Lower lobe of right lung (tissue), 2 donors: ENCODE measurements at places on chromosomes 3 and 15.

DNA sequence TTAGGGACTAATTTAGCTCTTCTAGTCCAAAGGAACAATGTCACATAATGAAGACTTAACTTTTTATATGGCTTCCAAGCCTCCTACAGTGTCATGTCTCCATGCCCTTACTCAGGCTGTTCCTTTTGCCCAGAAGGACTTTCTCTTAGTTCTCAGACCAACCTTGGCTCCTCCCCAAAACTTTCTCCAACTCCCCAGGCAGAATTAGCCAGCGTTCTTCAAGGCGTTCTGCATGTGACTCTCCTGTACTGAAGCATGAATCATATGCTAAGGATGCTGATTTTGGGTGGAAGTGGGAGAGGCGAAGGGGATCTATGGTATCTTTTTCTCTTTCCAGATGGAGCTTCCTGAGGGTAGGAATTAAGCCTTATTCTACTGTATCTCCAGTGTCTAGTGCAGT is 335.1 kb upstream of the ICE2 start:
- no peak for DNase-seq
- H3K27me3 ChIP-seq, result no peaks in the 10 kb centered on the region
- H3K27ac ChIP-seq, result no peak overlapping the region
- H3K4me3 ChIP-seq, result no peak overlapping the region

DNA sequence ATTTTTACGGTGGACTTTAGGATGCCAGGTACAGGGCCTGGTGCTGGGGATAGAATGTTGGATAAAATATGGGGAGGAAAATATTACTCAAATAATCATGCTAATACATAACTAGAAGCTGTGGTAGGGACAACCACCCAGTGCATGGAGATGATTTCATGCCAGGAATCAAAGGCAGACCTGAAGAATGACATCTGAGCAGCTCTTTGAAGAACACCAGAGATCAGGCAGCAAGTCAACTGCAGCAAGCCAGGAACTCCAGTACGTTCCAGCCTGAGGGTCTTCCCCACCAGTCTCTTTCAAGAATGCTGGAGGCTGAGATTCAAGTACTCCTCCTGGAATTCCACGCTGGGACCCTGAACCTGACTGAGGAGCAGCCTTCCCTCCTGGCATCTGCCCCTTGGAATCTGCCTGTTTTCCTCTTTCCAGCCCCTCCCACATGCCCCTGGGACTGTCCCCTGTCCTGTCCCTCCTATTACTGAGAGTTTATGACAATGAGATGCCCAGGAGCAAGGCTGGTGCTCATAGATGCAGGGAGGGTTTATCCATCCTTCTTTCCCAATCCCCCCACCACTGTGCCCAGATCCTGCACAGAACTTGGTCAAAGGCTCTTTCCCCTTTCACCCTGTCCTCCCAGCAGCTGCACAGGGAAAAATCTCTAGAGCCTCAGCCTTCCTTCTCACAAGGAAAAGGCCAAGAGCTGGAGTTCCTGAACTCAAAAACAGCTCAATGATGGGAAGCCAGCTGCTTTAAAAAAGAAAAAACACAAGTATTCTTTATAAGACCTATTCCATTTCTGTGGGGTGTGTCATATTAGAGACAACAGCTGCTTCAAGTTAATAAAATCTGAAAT is 68.0 kb downstream of the PDZRN3 start:
- H3K36me3 ChIP-seq, result no peaks in the 10 kb centered on the region
- H3K27me3 ChIP-seq, result no peaks in the 10 kb centered on the region
- no peak for DNase-seq
- H3K27ac ChIP-seq, result no peak overlapping the region
- no peak overlapping the region for H3K4me3 ChIP-seq

- H3K4me1 ChIP-seq, result no peaks in the 10 kb centered on the region
- no peak overlapping the region for H3K4me3 ChIP-seq
- no peak for DNase-seq
Measured at GRCh38 chr3:19455546-19455945, 307.2 kb downstream of the KCNH8 start.

DNA sequence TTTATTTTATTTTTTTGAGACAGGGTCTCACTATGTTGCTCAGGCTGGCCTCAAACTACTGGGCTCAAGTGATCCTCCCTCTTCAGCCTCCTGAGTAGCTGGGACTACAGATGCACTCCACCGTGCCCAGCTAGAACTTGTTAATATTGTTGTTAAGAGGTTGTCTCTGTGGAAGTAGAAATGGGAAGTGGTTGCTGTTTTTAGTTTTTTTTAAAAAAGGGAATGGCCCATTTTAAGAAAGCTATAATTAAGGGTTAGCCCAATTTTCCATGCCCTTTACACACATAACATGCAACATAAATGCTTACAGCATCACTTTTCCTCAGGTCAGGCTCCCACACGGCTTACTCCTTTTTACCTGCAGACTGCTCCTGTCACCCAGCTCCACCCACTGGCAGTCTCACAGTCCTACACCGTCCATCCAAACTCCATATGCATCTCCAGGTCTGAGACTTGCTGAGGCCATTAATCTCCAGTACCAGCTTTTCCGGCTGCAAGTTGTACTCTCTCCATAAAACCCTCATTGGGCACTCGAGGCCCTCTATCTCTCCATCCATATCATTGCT is 19.8 kb downstream of the MORC1 start:
- H3K36me3 ChIP-seq, result no peaks in the 10 kb centered on the region
- H3K4me1 ChIP-seq, result no peaks in the 10 kb centered on the region
- H3K27me3 ChIP-seq, result no peaks in the 10 kb centered on the region
- no peak for DNase-seq
- H3K4me3 ChIP-seq, result no peak overlapping the region
- H3K27ac ChIP-seq, result no peak overlapping the region

DNA sequence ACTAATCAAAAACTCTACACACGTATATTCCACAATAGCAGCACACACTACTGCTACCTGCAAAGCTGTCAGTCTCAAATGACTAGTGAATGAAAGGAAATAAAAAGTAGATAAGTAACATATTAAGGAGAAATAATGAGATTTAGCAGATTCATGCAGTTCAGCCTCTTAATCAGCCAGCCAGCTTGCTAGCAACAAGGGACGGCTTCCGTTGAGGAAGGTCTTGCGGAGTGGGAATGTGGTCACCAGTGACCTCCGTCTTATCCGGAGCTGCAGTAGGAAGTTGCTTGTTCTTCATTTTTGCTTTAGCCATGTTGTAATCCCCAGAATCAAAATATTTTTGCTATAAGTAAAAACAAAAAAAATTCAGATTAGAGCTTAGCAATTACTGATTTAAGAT is 17.1 kb downstream of the ARPP19 start:
- peak; percentile 73 for DNase-seq
- no peak overlapping the region for H3K4me3 ChIP-seq
- no peak overlapping the region for H3K27ac ChIP-seq
- H3K27me3 ChIP-seq, result no peaks in the 10 kb centered on the region

GRCh38 chr3:144317961-144318360 is 346.3 kb downstream of the DIPK2A start:
- H3K27ac ChIP-seq, result no peak overlapping the region
- H3K4me1 ChIP-seq, result no peaks in the 10 kb centered on the region
- no peak for DNase-seq
- no peaks in the 10 kb centered on the region for H3K27me3 ChIP-seq
- H3K4me3 ChIP-seq, result no peak overlapping the region
- H3K36me3 ChIP-seq, result no peaks in the 10 kb centered on the region

- H3K4me3 ChIP-seq, result no peak overlapping the region
- peak overlapping the region; percentile 75 for H3K27ac ChIP-seq
- H3K27me3 ChIP-seq, result no peaks in the 10 kb centered on the region
- H3K36me3 ChIP-seq, result no peaks in the 10 kb centered on the region
- no peak for DNase-seq
- peaks cover 24% of the 10 kb centered on the region for H3K4me1 ChIP-seq
Measured at GRCh38 chr3:107958146-107958545, 132.7 kb downstream of the CD47 start.

DNA sequence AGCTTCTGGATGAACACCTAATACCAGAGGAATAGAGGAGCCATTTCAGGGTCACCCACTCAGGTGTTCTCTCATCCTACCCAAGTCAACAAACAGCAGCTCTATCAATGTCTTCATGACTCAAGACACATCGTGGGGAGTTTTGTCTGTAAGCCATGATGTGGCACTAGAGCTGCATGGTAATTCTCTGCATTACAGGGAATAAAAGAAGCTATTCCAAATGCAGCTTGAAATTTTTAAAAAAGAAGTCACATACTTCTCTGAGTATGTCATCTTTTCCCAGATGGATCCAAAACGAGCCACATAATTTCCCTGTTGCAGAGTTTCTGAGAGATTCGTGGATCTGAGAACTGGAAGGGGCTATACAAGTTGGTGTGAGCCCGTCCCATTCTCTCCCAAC is 6.1 kb upstream of the THSD4 start:
- H3K27ac ChIP-seq, result no peak overlapping the region
- no peaks in the 10 kb centered on the region for H3K36me3 ChIP-seq
- H3K4me1 ChIP-seq, result no peaks in the 10 kb centered on the region
- no peak overlapping the region for H3K4me3 ChIP-seq

DNA sequence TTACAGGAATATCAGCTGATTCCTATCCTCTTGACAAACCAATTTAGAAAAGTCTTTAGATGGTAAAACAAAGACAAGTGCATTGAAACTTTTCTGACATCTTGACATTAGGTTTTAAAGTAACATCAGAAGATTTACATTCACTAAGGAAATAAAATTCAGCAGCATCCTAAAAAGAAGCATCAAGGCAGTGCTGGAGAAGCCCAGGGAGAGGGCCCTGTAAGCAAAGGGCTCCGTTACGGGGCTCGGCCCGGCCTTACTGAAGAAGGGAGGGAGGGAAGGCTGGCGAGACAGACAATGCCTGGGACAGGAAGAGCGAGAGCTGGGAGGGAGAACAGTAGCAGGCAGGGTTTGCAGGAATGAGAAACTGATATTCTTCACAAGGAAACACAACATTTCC is 39.3 kb downstream of the RUBCN start:
- peaks cover 93% of the 10 kb centered on the region for H3K36me3 ChIP-seq
- no peak overlapping the region for H3K27ac ChIP-seq
- no peaks in the 10 kb centered on the region for H3K4me1 ChIP-seq
- no peak for DNase-seq

GRCh38 chr15:34223904-34224596 is 766 bp upstream of the EMC4 start:
- no peaks in the 10 kb centered on the region for H3K27me3 ChIP-seq
- no peak for DNase-seq
- peak overlapping the region; percentile 89 for H3K27ac ChIP-seq
- peak overlapping the region; percentile 92 for H3K4me3 ChIP-seq
- peaks cover 19% of the 10 kb centered on the region for H3K4me1 ChIP-seq

DNA sequence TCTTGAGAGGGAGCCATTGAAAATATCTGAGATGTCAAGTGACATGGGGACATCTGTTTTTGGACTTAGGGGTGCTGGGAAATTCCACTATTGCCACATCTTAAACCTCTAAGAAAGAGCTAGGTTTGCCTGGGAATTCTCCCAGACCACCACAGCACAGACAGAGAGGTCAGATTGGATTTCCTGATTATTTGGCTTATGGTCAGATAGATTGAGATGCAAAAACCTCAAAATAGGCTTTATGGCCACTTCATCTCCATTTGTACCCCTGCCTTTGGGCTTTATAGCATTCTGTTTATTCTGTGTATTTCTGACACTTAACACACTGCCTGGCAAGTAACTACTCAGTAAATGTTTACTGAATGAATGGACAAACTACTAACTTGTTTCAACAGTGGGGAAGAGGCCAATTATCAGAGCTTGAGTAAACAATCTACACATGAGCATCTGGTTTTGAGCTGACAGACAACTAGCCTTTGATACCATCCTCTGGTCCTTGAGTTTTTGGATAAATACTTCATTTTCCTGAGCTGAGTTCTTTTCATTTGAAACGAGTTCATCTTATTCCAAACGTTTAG is 81.8 kb downstream of the TP63 start:
- H3K36me3 ChIP-seq, result no peaks in the 10 kb centered on the region
- no peak for DNase-seq
- peaks cover 9% of the 10 kb centered on the region for H3K4me1 ChIP-seq
- H3K27ac ChIP-seq, result no peak overlapping the region
- H3K27me3 ChIP-seq, result no peaks in the 10 kb centered on the region
- H3K4me3 ChIP-seq, result no peak overlapping the region

- no peak for DNase-seq
- no peak overlapping the region for H3K4me3 ChIP-seq
Measured at GRCh38 chr3:31312400-31312799, 220.3 kb upstream of the STT3B start.

GRCh38 chr3:2714834-2715233 is 395.3 kb downstream of the IL5RA start:
- H3K36me3 ChIP-seq, result no peaks in the 10 kb centered on the region
- H3K4me3 ChIP-seq, result no peak overlapping the region
- H3K4me1 ChIP-seq, result no peaks in the 10 kb centered on the region
- no peaks in the 10 kb centered on the region for H3K27me3 ChIP-seq

- no peak overlapping the region for H3K27ac ChIP-seq
- peaks cover 7% of the 10 kb centered on the region for H3K4me1 ChIP-seq
- H3K4me3 ChIP-seq, result no peak overlapping the region
- no peaks in the 10 kb centered on the region for H3K36me3 ChIP-seq
- H3K27me3 ChIP-seq, result no peaks in the 10 kb centered on the region
Measured at GRCh38 chr3:122689587-122689986, 8.9 kb downstream of the PARP14 start.

- no peak overlapping the region for H3K4me3 ChIP-seq
- H3K27me3 ChIP-seq, result no peaks in the 10 kb centered on the region
- DNase-seq, result no peak
- peaks cover 100% of the 10 kb centered on the region for H3K36me3 ChIP-seq
Measured at GRCh38 chr15:43056696-43057095, 49.1 kb downstream of the UBR1 start.

DNA sequence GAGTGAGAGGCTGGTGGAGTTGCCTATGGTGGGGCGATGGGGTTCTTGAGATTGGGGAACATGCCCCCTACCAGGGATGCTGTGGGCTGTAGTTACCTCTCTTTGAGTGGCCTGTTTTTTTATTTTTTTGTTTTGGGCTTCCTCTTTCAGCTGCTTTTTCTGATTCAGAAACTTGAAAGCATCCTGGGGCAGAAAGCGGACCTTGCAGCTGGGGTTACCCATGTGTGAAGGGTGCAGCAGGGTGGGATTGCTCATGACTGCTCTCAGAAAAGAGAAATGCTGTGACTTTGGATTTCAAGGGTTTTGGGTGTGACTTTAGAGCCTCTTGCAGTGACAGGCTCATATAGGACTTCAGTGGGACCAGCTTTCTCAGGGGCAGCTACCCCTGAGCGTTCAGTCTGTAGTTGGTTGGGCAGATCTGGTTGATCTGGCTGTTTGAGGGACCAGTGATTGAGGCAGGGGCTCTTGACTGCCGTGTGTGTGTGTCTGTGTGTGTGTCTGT is 1.8 kb downstream of the LIMD1 start:
- peak overlapping the region; percentile 90 for H3K4me3 ChIP-seq
- peaks cover 79% of the 10 kb centered on the region for H3K4me1 ChIP-seq
- H3K36me3 ChIP-seq, result peaks cover 2% of the 10 kb centered on the region
- no peaks in the 10 kb centered on the region for H3K27me3 ChIP-seq
- H3K27ac ChIP-seq, result peak overlapping the region; percentile 81

DNA sequence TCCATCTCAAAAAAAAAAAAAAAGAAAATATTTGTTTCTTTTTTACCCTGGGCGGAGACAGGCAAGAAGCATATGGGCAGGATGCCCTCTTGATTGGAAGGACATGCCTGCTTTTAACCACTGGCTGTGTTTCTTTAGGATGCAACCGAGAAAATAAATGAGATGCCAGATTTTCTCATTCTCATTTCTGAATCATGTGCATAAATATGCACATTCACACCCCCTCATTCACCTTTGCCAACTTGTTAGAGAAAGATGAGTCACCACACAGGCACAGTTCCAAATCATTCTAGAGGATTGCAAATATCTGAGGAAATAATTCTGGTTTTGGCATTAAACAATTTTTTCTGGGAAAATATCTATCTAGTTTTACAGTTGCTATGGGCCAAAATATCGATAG is 3.3 kb downstream of the LIPH start:
- no peak for DNase-seq
- peak overlapping the region; percentile 34 for H3K4me3 ChIP-seq
- no peaks in the 10 kb centered on the region for H3K27me3 ChIP-seq
- no peaks in the 10 kb centered on the region for H3K36me3 ChIP-seq
- H3K4me1 ChIP-seq, result peaks cover 6% of the 10 kb centered on the region
